ENCODE measurements at places on chromosomes 1 and 21. TPM values are rescaled to one million over a fixed set of nuclear protein-coding genes. Genes with fewer than 3 reads are reported as not detected.

The S100A7 gene
- total RNA-seq, result not detected

The FAM72C gene
- total RNA-seq, result 4.3 TPM

The HES3 gene
- not detected for total RNA-seq

DNA sequence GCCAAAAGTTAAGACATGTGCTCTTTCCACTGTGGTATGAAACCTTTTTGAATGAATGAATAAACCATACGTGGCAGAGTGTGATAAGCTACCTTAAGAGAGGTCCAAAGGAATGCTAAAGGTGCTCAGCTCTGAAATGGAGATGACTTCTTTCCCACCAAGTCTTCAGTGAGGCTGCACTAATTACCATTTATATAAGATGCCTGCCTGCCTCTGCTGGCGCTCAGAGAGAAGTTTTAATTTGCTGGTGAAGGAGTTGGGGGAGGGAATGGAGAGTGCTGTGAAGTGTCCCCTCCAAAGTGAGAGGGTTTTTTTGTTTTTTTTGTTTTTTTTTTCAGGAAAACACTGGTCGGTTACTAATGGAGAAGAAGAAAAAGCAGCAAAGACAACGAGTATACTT, 559.0 kb downstream of the OMA1 start:
- no peak for DNase-seq

The TTC22 gene
- total RNA-seq, result 21.8 TPM

GRCh38 chr21:35525443-35525842, 476.3 kb upstream of the RUNX1 start:
- DNase-seq, result peak; percentile 81

DNA sequence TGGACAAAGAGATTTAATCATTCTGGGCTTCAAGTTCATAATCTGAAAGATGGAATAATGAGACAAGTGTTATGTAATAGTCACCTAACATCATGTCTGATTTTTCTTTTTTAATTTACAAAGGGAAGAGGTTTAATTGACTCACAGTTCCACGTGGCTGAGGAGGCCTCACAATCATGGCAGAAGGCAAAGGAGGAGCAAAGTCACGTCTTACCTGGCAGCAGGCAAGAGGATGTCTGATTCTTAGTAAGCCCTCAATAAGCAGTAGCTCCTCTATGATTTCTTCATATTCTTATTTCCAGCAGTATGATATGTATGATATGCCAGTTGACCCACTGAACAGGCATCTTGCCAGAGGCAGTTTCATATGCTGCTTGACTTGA, 152.7 kb downstream of the S1PR1 start:
- no peak for DNase-seq

- DNase-seq, result peak; percentile 51
These were observed 5.0 kb downstream of the PFKL start for GRCh38 chr21:44304877-44305293.

DNA sequence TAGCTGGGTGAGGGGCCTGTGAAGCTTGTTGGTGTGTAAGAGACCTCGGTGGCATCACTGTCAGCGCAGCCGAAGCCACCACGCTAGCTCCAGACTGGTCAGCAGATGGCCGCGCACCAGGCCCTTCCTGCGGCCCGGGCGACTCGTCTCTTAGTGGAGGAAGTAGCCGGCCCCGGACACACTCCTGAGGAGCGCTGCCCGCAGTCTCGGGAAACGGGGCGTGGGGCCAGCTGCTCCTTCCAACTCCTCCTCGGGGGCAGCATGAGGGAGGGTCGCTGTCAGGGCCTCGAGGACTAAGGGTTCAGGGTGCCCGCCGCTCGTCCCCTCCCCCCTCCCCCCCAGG, 20.4 kb downstream of the H3-3A start:
- peak; percentile 58 for DNase-seq

DNA sequence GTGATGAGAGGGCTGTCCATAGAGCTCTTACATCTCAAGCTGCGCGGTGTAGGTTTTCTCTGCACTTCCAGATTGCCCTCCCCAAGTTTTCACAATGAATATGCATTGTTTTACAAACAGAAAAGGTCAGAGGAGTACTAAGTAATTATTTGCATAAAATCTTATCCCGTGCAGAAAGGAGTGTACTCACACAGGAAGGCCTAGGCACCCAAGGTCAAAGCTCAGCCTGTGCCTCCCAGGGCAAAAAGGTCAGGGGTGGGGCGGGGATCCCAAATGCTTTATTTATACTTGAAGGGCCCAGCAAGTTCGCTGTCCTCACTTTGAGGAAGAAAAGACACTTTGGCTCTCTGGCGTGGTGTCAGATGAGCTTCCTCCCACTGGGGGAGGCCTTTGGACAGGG, 10.3 kb upstream of the KCNE1 start:
- no peak for DNase-seq

The EPS8L3 gene
- not detected for total RNA-seq

Measured in PC-3 (cell line).